IMR-90 (cell line): ENCODE measurements at places on chromosomes 13 and 19. TPM values are rescaled to one million over a fixed set of nuclear protein-coding genes. Genes with fewer than 3 reads are reported as not detected.

RUVBL2 gene
- 196 and 225 TPM in 2 replicates for polyA plus RNA-seq

ZNF667 gene
- polyA plus RNA-seq = 1.3 and 1.8 TPM in 2 replicates

- DNase-seq = no peak
Measured at GRCh38 chr19:17195106-17195505, 20.1 kb upstream of the USE1 start.

GRCh38 chr13:30186634-30187415 lies 120.5 kb downstream of the KATNAL1 start:
- peak; percentile 7 for DNase-seq

ZNF497 gene
- 0.24 and 0.27 TPM in 2 replicates for polyA plus RNA-seq

FUT1 gene
- polyA plus RNA-seq = 0.03 and 0.09 TPM in 2 replicates

DNA sequence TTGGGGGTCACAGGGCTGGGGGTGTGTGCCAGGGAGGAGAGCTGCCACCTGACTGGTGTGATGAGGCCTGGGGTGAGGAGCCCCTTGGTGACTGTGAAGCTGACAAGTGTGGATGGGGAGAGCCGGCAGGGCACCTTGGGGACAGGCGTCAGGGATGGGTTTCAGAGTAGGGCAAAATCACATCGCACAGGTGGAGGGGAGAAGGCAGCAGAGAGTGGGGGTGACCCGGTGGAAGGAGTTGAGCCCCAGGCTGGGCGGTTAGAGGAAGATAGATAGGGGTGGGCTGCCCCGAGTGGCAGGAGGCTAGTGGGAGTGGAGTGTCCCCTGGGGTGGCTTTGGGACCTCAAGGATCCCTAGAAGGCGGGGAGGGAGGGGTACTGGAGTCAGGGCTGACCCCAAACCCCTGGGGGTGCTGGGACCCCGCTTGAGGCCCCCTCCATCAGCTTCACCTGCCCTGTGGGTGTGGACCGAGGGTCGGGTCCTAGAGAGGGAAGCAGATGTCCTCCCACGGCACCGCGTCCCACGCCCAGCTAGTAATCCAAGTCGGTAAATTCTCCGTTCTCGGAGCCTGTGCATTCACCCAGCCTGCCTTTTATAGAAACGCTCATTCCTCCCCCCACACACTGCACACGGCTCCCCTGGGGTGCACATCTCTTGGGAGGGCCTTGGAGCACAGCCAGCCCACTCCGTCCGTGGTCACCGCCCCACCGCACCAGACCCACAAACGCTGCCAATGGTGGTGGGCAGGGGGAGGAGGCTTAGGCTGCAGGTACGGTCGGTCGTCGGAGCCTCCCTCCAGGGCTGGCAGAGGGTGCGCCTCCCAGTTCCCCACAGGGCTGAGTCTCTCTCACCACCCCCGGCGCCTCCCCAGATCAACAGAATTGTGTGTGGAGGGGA lies 2.4 kb downstream of the CTXN1 start:
- DNase-seq = no peak

DNA sequence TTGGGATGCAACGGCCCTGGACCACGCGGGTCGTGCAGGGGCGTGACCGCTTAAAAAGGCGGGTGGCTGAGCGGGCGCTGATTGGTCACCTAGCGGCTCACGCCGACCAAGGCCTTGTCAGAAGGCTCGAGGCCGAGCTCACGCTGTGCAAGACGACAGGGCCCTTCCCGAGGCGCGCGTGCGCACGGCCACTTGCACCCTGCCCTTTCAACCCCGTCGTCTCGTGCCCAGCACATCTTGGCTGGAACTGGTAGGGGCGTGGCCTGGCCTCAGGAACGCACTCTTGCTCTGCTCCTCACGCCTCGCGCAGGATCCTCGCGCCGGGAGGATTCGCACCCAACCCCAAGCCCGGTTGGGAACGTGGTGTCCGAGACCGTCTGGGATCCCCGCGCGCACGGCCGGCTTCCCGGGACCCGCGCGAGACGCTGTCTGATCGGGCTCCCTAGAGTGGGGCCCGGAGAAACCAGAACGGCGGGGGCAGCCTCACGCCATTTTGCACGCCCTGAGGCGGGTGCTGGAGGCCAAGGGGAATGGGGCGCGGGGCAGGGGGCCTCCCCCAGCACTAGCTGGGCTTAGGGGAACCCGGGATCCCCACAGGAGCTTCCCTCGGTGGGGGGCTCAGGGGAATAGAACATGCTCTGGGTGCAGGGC lies at the start of gene MEIOSIN:
TSS of gene MEIOSIN (plus strand) at position 280 of the 651 bp plus-strand sequence. CDS start 1,938 bp downstream, outside the sequence.
- no peak for DNase-seq

- peak; percentile 47 for DNase-seq
Measured at GRCh38 chr13:64884976-64885375, 2345.2 kb downstream of the PCDH9 start.

GRCh38 chr19:39470724-39471339 lies 9.8 kb upstream of the TIMM50 start:
- peak; percentile 12 for DNase-seq

DNA sequence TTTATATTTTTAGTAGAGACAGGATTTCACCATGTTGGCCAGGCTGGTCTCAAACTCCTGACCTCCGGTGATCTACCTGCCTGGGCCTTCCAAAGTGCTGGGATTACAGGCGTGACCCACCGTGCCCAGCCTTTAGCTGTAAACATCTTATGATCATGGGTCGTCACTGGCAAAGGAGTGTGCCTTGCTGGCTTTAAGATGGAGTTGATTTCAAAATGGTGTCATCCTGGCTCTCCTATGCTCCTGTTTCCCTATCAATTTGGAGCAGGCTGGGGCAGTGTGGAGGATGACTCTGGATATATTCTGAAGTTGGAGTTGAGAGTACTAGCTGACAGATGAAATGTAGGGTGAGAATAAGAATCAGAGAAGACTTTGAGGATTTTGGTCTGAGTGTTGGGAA lies 18.4 kb upstream of the ATP8A2 start:
- DNase-seq = no peak

GRCh38 chr19:52689843-52690368 lies 44.9 kb downstream of the ZNF611 start:
- DNase-seq = no peak

DNA sequence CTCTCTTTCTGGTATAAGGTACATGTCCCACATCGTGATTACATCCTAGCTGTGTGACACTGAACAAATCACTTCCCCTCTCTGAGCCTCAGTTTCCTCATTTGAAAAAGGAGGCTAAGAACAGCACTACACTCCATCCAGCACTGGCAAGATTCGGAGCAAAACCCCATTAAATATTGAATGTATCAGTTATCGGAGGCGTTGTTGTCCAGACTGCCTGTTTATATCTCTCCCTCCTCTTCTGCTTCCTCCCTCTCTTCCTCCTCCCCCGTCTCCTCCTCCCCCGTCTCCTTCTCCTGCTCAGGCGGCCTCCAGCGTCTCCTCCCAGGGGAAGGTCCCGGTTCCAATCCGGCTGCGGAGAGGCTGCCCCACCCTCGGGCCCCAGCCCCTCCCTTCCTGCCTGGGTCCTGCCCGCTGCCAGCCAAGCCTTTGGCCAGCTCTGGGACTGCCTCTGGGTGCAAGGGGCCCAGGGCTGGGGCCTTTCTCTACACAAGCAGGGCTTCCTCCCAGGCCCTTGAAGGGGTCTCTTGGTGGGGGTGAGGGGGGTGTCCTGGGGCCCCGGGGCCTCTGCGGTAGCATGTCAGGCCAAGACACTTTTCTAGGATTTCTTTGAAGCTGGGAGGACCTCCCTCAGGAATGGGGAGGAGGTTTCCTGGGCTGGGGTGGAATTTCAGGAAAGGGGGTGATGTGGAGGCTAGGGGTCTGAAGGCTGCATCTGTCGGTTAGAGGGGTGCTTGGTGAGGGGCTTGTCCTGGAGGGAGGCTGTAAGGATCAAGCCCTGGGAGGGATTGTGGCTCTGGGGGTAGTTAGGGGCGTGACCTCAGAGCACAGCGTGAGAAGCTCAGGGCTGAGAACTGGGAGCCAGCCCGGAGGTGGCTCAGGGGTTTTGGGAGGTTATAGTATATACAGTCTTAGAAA lies 1.9 kb downstream of the RRAS start:
- peak; percentile 62 for DNase-seq

RNF225 gene
- polyA plus RNA-seq = 0.10 TPM in 1 of 2 replicates, not detected in the other

NDUFA13 gene
- 667 and 912 TPM in 2 replicates for polyA plus RNA-seq

DNA sequence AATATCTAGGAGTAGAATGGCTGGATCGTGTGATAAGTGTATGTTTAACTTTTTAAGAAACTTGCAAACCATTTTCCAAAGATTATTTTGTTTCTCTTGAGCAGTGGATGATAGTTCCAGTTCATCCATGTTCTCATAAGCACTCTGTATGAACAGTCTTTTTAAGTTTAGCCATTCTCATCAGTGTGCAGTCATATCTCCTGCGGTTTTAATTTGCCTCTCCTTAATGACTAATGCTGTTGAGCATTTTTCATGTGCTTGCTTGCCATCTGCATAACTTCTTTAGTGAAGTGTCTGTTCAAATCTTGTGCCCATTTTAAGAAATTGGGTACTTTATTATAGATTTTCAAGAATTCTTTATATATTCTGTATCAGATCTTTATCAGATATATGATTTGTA lies 58.6 kb downstream of the WASF3 start:
- peak; percentile 72 for DNase-seq

GRCh38 chr19:755063-755462 lies 4.2 kb downstream of the MISP start:
- no peak for DNase-seq

DNA sequence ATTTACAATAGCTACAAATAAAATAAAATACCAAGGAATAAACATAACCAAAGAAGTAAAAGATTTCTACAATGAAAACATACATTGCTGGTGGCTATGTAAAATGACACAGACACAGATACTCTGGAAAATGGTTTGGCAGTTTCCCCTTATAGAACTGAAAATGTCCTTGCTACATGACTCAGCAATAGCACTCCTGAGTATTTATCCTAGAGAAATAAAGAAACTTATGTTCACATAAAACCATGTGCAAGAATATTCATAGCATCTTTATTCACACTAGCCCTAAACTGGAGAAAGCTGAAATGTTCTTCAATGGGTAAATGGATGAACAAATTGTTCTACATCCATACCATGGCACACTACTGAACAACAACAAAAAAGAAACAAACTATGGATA lies 100.2 kb upstream of the RFC3 start:
- peak; percentile 13 for DNase-seq

GNA15 gene
- 0.04 TPM in 1 of 2 replicates, not detected in the other for polyA plus RNA-seq

- DNase-seq = peak; percentile 54
Measured at GRCh38 chr19:31160336-31160926, 188.8 kb downstream of the TSHZ3 start.

GRCh38 chr19:29487432-29487831 lies 38.4 kb upstream of the VSTM2B start:
- no peak for DNase-seq

- no peak for DNase-seq
Measured at GRCh38 chr13:113635048-113635420, 23.0 kb downstream of the ATP4B start.

GJA3 gene
- 1.2 and 1.5 TPM in 2 replicates for polyA plus RNA-seq

CALR3 gene
- polyA plus RNA-seq = not detected in 2 replicates

DNA sequence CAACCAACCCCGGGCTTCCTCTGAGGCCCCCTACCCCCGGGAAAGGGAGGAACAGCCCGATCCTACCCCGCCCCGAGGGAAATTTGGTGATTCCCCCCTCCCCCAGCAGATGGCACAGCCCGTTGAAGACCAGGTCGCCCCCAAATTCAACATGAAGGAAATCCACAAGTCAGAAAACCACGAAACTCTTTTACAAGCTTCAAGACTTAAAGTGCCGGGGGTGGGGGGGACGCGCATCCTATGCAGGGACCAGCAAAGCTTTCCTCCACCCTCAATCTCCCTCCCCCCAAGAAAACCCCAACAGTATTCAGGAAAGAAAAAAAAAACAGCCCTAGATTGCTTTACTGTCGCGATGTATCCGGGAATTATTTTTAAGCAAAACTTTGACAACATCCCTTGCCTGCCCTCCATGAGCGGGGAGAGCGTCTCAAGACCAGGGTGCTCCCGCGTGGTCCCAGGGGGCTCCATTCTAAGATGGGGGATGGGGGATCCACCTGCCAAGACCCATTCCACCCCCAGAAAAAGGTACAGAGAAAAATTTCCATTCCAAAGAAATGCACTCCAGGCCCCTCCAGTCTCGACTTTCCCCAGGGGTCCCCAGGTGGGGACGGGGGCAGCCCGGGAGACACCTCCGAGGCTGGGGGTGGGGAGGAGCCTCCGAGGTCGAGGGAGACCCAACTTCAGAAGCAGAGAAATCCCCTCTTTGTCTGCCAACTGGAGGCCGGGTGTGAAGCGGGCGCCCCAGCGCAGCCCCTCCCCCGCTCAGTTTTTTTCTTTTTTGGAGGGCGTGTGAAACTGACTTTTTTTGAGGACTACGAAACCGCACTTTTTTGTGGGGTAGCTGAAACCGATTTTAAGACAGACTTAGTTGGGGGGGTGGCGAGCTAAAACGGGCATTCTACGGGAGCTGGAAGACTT lies 1.5 kb downstream of the TCF3 start:
- DNase-seq = peak; percentile 16

CRX gene
- not detected in 2 replicates for polyA plus RNA-seq

- DNase-seq = no peak
Measured at GRCh38 chr19:5191091-5191490, 149.5 kb downstream of the PTPRS start.

C13orf46 gene
- polyA plus RNA-seq = 2.1 and 2.5 TPM in 2 replicates

DNA sequence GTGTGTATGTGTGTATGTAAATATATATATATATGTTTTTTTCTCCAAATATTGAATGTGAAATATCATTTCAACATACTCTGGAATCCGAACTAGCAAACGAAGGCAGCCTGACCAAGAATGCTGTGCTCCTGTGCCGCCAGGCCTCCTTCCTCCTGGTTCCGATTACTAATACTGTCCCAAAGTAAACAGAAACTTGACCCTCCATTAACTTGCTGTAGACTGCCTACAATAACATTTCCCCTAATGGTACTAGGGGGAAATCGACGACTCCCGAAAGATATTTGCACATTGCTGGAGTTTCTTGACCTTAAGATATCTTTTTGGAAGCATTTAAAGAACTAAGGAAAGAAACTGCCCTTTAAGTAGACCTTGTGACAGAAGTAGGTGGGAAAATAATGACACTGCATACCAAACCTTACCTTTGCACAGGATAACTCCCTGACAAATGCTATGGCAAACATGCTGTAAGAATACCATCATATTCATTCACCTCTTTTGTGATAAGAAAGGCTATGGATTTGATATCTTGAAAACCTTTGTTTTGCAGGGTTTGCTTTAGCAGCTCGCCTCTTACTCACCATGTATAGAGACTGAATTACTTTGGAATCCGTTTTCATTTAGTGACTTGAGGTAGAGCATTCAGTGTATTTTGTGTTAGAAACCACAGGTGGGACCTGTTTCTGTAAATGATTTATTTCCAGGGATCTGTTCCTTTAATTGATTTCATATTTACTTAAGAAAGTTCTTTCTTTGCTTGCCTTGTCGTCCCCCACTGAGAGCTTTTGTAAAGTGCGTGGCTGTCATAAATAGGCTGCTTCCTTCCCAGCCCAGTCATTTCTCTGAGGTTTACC lies 80.1 kb downstream of the KLF5 start:
- peak; percentile 76 for DNase-seq

PDE4A gene
- 5.9 and 7.0 TPM in 2 replicates for polyA plus RNA-seq

- DNase-seq = no peak
Measured at GRCh38 chr19:46303322-46303690, 6.5 kb downstream of the HIF3A start.
